Stimulated activated CD8-positive, alpha-beta memory T cell treated with anti-CD3 and anti-CD28 coated beads, Interleukin-7, amount 100 ng/mL, for 4 hours (primary cell): ENCODE measurements at places on chromosomes 7 and 10.

GRCh38 chr10:65898055-65898454 lies 1027.8 kb upstream of the LRRTM3 start:
- no peak for DNase-seq

DNA sequence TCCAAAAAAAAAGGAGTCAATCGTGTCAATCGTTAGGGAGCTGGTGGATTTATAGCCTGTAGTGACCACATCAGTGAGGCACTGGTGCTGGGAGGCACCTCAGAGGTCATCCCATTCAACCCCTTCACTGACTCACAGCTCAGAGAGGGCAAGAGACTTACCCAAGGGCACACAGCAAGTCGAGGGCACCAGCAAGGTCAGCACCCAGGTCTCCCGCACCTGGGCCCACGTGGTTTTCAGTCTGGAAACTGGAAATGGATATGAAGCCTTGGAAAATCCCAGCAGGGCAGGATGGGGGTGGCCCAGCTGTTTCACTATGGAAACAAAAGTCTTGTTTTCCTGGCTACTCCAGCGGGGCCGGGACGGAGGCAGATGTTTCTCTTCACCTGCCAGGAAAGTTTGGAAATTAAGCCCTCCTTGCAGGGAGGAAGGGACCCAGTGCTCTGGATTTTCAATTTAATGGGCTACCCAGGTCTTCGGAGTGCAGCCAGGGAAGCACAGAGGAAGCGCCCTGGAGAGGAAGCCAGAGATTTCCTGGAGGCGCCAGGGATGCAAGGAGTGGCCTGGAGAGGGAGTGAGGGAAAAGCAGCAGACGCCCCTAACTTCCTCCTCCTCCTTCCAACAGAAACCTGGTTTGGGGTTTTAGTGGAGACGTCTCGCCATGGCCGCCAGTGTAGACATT lies 157.2 kb upstream of the TNRC18 start:
- no peak for DNase-seq

DNA sequence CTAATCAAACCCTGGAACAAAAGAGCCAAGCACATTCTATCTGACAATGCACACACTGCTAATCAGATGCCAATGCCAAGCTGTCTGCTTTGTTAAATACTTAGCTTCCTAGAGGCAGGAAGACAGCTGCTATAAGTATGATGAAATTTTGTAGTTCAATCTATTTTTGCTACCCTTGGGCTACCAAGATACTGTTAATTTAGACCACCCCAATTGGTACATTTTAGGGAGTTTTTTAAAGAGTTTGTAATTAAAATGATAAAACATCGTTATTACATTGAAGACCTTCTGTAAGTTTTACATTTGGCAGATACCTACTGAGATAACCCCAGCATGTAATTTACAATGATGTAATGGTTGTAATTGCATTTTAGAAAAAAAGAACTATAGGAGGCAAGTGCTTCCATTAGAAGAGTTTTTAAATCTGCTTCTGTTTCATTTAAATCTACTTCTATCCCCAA lies 268.5 kb downstream of the ADK start:
- no peak for DNase-seq

DNA sequence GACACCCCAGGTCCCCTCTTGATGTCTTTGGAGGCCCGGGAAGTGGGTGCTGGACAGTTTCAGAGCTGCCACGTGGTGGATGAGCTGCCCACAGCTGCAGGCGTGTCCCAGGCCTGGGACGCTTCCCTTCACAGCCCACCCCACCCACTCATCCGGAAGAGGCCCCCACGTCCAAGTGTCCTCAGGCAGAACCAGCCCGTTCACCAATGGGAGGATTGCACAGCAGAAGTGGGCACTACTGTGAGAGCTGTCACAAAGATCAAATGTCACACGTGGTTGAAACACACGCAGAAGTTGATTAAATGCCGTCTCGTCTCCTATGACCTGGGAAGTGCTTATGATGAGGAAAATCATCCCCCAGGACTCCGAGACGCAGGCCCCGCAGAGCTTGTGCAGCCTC lies 52.9 kb downstream of the STK32C start:
- DNase-seq = no peak

DNA sequence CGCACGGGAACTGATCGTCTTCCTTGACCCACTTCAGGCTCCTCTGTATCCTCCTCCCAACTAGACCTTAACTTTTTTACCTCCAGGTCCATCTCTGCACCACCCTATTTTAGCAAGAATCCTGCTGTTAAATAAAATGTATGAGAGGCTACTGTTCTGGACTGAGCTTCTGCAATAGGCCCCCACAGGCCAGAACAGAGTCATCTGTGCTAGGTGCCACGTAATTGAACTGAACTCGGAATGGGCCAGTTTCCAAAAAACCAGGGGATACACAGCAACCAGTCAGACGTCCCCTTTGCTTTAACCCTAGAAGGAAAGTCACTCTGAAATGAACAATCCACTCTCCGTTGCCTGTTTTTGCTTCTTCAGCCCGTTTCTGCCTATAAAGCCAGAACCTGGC lies 71.3 kb downstream of the CHST15 start:
- no peak for DNase-seq

GRCh38 chr7:7108931-7109330 lies 73.4 kb upstream of the C1GALT1 start:
- DNase-seq = no peak
